Heart left ventricle (tissue), 16 donors: ENCODE measurements at places on chromosomes 2 and 18. TPM values are rescaled to one million over a fixed set of nuclear protein-coding genes. Genes with fewer than 3 reads are reported as not detected.

DAW1 gene
- not detected for total RNA-seq

DNA sequence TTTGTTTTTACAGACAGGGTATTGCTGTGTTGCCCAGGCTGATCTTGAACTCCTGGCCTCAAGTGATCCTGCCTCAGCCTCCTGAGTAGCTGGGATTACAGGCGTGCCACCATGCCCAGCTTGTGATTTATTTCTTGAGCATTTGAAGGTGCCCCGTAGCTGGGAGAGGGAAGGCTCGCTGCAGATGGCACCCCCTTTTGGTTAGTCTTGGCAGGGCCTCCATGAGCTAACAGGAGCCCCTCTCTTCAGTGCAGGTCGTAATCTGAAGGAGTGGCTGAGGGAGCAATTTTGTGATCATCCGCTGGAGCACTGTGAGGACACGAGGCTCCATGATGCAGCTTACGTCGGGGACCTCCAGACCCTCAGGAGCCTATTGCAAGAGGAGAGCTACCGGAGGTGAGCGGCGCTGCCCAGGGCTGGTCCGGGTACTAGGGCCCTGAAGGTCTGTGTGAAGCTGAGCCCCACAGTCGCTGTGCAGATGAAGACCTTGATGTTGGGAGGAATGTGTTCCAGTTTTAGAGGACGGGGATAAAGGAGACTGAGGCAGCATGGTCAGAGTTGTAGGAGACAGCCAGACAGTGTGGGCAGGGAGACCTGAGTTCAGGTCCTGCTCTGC is 6.7 kb downstream of the ASB1 start:
- no peak for DNase-seq

DNA sequence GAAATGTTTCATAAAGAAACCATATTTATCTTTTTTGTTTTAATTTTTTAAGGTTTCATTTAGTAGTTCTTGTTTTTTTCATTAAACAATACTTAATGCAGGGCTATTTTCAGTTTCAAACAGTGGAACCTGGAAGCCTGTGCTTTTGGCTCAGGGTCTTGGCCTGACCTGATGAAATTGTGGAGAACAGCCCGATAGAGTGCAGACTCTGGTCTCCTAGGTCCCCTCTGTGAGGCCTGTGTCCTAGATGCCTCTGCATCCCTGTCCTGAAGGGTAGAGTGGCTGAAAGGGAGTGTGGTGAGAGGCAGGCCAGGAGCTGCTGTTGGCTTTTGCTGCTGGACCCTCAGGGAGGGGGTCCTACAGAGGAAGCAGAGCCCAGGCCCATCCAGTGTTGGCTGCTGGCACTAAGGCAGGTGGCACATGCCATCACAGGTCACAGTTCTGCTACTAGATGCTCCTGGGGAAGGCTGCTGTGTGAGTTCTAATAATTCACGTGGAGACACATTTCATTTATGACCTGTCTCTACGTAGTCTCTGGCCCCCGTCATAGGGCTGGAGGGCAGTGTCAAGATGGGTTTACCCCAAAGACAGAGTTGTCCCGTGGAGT is 201.0 kb upstream of the COPS8 start:
- no peak for DNase-seq

DNA sequence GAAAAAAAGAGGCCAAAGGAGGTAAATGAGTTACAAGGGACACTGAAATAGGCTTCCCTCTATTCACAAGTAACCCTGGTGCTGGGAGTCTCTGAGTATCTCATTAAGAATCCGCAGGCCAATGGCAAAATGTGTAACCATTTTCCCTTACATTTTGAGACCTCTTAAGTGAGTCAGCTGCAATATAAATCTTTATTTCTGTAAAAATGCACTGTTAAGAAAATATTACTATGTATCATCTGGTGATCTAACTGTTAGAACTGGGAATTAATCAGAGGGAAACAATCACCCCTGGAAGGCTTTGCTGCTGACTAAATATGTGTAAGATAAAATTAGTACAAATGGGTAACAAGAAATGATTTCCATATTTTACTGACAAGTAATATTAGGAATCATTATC is 483.1 kb upstream of the CHST9 start:
- DNase-seq: no peak

GRCh38 chr2:26438526-26438925 is 36.8 kb downstream of the DRC1 start:
- DNase-seq: no peak

POLR1A gene
- total RNA-seq: 25.4 TPM

GRCh38 chr2:204657024-204657423 is 111.7 kb downstream of the PARD3B start:
- DNase-seq: no peak

- DNase-seq: no peak
Measured at GRCh38 chr18:13110559-13110958, 108.0 kb upstream of the LDLRAD4 start.

DNA sequence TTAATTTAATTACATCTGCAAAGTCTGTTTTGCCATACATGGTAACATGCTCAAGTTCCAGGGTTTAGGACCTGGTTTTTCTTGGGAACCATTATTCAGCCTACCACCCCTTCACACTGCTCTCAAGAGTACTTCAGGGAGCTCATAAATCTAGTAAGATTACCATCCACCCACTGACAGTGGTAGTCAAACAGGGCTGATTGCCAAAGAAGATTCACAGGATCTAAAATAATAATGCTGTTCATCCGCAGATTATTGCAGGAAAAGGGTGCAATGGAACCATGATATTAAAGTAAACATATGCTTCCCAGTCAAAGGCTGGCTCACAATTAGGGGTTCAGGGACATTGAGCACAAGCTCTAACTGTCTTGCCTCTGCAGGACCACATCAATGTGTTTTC is 148.0 kb upstream of the CYRIA start:
- no peak for DNase-seq

DNA sequence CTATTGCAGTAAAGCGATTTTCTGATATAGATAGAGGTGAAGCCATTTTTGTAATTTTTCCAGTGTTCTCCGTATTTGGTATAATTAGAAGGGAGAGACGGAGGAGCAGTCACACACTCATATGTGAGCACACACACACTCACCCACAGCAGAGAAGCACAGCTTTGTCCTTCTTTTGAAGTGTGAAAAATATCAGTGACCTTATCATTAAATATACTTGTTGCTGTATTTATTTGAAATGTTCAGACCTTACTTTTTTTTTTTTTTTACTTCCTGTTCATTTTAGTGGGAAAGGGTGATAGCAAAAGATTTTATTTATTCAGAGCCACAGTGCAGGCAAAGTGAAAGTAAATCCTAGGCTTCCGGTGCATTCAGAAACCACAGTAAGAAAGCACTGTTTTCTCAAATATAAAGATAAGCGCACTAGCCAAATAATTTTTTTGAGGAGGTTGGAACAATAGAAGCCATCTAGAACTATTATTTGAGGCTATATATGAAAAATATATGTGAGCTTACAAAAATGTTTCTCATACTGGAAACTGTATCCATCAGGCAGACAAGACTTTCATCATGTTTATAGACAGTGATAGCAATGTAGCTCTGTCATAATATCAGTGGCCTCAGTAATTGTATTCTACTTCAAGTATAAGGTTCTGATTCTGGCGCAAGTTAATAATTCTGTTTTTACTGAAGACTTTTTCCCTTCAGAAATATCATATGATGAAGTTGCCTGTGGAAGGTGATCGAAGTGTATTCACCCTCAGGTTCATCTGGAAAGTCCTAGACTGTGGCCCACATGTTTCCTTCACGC is 37.2 kb downstream of the TSHZ1 start:
- no peak for DNase-seq

DNA sequence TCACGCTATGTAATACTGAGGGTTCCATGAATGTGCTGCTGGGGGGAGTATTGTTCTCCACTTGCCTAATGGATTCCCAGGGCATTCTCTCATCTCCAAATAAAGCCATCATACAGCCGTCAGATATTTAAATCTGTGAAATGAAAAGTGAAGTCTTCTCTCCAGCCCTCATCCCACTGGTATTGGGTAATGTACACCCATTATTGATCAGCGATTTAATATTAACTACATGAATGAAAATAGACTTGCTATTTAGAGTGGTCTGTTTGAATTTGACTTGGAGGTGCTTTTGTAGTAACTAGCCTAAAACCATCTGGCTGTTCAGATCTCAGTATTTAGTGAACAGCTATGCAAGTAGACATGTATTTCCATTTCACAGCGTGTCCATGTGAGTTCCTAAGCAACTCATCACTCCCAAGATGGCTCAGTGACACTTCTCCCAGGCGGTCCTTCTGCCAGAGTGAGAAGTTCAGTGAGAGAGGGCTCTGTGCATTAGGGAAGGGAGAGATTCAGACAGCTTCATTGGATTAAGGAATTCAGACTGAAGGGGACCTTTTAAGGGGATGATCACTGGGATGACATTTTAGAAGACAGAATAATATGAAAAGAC is 140.7 kb downstream of the WDSUB1 start:
- no peak for DNase-seq

DNA sequence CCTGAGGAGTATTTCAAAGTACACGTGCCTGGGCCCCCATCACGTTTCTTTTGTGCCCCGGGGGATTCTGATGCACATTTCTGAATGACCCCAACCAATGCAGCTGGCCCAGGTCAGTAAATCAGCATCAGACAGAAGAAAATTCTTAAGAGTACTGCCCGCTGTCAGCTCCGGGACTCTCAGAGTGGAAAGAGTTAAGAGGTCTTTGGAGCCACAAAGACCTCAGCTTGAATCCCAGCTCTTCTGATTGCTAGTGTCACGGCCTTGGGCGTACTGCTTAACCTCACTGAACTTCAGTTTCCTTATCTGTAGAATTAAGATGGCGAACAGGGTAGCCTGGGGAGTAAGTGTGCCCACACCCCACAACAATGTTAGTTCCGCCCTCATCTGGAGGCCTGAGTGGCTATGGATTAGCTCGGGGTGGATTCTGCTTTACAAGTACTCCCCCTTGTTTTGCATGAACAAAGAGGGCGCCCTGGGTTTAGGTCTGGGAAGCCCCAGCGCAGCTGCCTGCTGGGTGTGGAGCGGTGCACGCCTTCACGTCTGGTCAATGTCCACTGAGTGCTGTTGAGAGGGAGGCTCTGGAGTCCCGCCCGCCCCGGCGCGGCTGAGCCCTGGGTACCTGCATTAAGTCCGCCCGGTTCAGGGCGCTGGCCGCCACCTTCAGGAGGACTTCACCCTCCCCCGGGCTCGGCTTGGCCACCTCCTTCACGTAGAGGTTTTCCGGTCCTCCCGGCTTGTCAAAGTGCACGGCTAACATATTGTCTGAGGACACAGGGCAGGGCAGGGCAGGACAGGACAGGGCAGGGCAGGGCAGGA is 858 bp downstream of the TP53I3 start:
- DNase-seq: peak; percentile 74

- no peak for DNase-seq
Measured at GRCh38 chr2:174169372-174169771, 79.0 kb downstream of the OLA1 start.

PROM2 gene
- 1.8 TPM for total RNA-seq

SPATS2L gene
- total RNA-seq: 93.1 TPM

LRP2 gene
- total RNA-seq: 0.13 TPM

DNA sequence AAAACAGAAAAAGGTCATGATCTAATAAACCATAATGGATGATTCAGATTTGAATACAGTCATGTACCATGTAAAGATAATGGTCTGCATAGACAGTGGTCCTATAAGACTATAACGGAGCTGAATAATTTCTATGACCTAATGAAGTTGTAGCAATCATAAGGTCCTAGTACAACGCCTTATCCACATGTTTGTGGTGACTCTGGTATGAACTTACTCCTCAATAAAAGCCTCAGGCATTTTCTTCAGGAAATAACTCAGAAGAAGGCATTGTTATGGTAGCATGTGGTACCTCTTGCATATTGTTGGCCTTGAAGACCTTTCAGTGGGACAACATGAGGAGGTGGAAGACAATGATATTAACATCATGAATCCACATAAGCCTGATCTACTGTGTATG is 883.3 kb downstream of the CNTNAP5 start:
- DNase-seq: no peak

PDCL3 gene
- total RNA-seq: 10.3 TPM

CRYGD gene
- total RNA-seq: not detected

SUCLG1 gene
- 214 TPM for total RNA-seq

DNA sequence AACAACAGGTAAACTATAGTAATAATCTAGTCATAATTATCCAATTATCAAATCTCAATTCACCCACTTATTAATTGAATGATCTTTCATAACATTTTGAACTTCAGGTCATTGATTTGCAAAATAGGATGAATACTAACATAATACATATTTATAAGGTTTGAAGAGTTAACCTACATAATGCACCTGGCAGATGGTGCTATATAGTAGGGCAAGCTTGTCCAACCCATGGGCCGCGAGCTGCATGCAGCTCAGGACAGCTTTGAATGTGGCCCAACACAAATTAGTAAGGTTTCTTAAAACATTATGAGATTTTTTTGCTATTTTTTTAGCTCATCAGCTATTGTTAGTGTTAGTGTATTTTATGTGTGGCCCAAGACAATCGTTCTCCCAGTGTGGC is 815.8 kb upstream of the ID2 start:
- DNase-seq: no peak
